ENCODE measurements at places on chromosomes 16 and 17.

DNA sequence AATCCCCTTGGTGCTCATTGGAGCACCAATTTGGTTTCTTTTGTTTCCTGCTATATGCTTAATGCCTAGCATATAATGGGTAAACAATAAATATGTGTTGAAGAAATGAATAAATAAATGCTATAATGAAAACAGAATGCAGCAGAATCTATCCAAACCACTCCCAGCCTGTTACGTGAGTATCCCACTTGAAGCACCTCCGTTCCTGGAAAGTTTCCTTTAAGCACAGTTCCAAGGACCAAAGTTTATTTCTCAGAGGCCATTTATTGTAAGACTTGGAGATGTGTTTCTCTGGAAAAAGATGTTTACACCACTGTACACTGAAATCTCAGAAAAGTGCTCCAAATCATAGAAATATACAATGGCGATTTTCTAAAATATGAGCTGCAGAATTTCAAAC, 187.0 kb downstream of the SOX9 start:
- no peak for DNase-seq

DNA sequence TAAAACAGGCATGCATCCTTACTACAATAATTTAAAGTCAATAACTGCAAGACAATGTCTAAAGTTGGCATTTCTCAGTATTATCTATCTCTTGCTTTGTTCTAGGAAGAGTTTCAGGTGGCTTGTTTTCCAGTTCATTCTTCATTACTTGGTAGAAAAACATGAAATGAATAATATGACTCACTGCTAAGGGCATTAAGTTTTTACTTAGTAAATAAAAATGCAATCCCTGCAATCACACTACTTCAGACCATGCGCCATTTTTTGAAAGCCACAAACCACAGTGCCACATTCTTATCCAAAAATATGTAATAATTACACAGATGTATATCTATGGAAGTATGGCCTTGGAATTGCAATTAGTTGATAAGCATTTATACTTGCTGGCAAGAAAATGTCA, 55.4 kb downstream of the CREBBP start:
- DNase-seq, result no peak

DNA sequence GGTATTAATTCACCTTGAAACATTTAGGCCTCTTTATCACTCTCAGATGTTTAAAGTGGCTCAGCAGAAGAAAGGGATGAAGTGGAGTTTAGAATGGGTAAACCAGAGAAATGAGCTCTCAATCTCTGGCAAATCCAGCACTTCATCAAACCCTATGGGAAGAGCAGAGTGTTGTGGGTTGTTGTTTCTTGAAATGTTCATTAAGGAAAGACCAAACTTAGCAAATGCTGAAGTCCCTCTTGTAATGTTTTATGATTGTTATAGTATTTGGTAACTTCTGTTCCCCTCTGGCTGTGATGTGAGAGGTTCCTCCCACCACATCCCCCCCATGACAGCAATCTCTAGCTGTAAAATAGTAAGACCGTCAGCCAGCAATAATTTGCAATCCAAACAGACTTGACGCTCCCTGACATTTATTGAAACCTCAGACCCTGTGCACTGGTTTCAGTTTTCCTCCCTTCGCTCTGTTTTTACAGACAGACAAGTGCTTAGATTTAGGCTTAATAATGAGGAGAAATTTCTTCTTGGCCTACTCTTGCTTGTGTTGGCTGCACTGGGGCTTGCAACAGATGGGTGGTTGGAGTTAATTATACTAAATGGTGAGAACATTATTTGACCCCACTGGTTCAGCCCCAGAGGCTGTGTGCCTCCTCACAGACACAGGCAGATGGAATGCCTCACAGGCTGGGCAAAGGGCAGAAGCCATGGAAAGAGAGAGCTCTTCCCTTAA, 609.4 kb upstream of the SOX9 start:
- DNase-seq, result no peak

DNA sequence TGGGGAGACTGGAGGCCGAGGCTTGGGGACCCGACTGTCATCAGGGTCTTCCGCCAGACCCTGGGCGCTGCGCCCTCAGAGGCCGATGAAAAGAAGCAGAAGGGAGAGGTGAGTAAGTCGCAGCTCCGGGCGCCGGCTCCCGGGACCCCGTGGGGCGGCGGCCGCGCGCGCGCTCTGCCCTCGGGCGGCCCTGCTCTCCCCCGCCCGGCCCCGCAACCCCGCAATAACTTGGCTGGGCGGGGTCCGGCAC, 392 bp upstream of the ABHD15 start:
- DNase-seq, result no peak

DNA sequence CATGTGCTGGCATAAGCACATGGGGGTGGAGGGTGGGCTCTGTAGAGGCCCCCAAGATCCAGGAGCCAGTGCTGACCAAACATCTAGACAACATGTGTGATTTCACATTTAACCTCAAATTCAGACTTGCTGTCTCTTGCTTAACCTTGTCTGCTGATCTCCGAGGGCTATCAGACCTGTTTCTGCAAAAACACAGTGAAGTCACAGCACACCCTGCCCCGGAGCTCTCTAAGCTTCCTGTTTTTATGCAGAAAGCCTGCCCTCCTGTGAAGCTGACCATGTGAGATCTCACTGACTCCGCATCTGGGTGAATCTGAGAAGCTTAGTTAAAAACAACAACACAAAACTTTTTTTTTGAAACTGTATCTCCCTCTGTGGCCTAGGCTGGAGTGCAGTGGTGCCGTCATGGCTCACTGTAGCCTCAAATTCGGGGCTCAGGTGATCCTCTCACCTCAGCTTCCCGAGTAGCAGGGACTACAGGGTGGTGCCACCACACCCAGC, 6.6 kb upstream of the DPEP2 start:
- DNase-seq, result no peak

GRCh38 chr17:39653662-39654331, 11.4 kb upstream of the TCAP start:
- peak; percentile 81 for DNase-seq

DNA sequence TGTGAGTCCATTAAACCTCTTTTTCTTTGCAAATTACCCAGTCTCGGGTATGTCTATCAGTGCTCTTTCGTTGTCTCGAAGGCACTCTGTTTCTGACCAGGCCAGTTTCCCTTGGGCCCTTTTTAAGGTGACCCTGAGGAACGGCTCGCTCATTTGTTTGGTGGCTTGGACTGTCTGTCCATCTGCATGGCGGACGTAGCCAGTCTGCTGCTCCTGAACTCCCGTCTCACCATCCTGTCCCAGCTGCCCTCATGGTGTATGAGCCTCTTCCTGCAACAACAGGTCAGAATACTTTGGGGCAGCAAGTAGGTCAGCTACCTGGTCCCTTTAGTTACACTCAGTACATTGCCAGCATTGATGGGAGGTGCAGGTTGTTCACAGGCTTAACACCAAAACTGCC, 19.0 kb downstream of the DRC7 start:
- DNase-seq, result no peak

Measured in activated naive CD4-positive, alpha-beta T cell treated with anti-CD3 and anti-CD28 coated beads, Interleukin-2, amount 50 U/mL, for 16 hours (primary cell).